ENCODE measurements at places on chromosomes 3 and 15.
A peak's percentile ranks its signal among the peaks of the same experiment; 100 is the strongest.

DNA sequence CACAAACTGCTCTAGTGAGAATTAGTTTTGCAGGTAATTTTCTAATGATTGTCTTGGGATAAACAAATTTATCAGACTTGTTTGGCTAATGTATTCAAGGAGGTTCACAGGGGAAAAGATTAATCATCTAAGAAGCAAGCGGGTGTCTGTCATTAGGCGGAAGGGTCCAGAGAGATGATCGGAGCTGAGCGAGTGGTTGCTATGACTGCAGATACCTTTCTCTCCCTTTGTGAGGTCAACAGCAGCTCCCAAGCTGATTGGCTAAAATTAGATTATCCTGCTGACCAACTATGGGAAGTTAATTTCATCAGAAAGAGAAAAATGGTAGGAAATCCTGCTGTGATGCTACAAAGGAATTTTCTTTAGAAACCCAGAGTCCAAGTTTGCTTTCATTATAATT lies 276.0 kb downstream of the SOX2 start:
- no peak overlapping the region for H3K4me3 ChIP-seq
- no peaks in the 10 kb centered on the region for H3K36me3 ChIP-seq
- no peaks in the 10 kb centered on the region for H3K4me1 ChIP-seq
- H3K27ac ChIP-seq: no peak overlapping the region

DNA sequence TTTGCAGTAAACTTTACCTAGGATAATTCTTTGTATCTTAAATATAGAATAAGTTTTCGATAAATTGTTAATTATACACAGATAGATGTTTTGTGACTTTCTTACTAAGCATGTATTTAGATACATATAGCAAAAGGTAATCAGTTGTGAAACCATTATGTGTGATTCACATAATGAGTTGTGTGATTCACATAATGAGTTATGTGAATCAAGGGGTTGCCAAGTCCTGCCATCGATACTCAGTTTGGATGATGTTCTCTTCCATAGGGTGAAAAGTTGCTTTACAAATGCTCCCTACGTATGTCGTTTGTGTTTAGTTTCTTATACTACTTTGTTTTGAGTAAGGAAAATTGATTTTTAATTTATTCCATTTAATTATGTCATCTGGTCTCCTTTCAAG lies 682.1 kb downstream of the MECOM start:
- DNase-seq: no peak
- no peak overlapping the region for H3K27ac ChIP-seq
- no peaks in the 10 kb centered on the region for H3K36me3 ChIP-seq

GRCh38 chr3:42666577-42666998 lies 13.1 kb downstream of the ZBTB47 start:
- no peaks in the 10 kb centered on the region for H3K27me3 ChIP-seq
- no peaks in the 10 kb centered on the region for H3K36me3 ChIP-seq
- no peak overlapping the region for H3K27ac ChIP-seq
- DNase-seq: no peak
- no peaks in the 10 kb centered on the region for H3K4me1 ChIP-seq

GRCh38 chr3:142597906-142598305 lies 1.7 kb downstream of the PLS1 start:
- H3K4me3 ChIP-seq: peak overlapping the region; percentile 7
- no peaks in the 10 kb centered on the region for H3K36me3 ChIP-seq
- no peak for DNase-seq
- peaks cover 6% of the 10 kb centered on the region for H3K27me3 ChIP-seq
- H3K4me1 ChIP-seq: peaks cover 21% of the 10 kb centered on the region
- H3K27ac ChIP-seq: no peak overlapping the region

DNA sequence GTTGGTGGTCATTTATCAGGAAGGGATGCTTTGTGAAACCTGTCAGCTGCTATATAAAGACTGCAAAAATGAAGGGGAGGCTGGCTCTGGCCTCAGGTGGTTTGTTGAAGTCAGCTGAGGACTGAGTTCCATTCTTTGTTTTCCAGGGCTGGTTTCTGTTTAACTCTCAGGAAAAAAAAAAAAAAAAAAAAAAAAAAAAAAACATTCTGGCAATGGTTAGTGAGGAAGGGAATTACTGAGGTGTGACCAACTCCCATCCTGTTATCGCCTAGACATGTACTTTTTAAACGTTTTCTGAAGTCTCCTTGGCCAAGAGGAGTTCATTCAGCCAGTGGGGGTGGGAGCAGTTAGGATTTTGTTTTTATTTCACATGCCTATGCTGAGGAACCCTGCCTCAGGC lies 316.3 kb downstream of the OXSM start:
- no peak for DNase-seq
- no peak overlapping the region for H3K4me3 ChIP-seq
- H3K4me1 ChIP-seq: no peaks in the 10 kb centered on the region
- no peak overlapping the region for H3K27ac ChIP-seq

DNA sequence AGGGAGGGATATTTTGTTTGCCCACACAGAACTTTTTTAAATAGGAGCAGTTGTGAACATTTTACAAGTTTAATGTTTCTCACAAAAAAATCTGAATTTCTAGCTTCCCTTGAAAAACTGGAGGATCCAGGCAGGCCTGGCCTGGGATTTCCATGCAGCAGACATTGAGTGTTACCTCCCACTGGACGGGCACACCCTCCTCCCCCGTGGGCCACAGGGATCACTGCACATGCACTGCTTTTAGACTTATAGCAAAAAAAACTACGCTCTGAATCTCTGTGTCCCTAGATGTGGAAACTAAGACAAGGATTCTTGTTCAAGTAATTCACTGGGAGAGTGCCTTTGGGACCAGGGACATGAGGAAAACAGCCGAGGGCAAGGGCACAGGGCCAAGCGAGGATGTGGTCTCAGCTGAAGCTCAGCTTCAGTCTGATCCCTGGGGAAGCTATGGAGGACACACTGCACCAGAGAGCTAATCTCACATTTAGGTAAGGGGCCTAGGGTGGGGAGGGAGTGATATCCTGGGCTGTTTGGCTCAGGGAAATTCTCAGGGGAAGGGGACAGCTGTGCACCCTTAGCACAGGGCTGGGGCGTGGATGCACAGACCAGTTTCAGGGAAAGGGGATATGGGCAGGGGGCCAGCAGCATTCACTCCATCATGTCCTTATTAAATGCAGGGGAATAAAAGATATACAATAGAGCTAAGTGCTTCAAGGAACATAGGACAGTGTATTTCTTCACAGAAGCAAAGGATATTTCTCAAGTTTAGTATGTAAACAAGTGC lies 46.0 kb downstream of the FSIP1 start:
- no peaks in the 10 kb centered on the region for H3K4me1 ChIP-seq
- no peaks in the 10 kb centered on the region for H3K36me3 ChIP-seq
- DNase-seq: no peak
- peaks cover 14% of the 10 kb centered on the region for H3K27me3 ChIP-seq

GRCh38 chr15:88391006-88391405 lies 76.2 kb downstream of the MRPL46 start:
- no peaks in the 10 kb centered on the region for H3K4me1 ChIP-seq
- H3K27me3 ChIP-seq: peaks cover 4% of the 10 kb centered on the region
- H3K36me3 ChIP-seq: no peaks in the 10 kb centered on the region
- H3K4me3 ChIP-seq: no peak overlapping the region
- no peak overlapping the region for H3K27ac ChIP-seq

DNA sequence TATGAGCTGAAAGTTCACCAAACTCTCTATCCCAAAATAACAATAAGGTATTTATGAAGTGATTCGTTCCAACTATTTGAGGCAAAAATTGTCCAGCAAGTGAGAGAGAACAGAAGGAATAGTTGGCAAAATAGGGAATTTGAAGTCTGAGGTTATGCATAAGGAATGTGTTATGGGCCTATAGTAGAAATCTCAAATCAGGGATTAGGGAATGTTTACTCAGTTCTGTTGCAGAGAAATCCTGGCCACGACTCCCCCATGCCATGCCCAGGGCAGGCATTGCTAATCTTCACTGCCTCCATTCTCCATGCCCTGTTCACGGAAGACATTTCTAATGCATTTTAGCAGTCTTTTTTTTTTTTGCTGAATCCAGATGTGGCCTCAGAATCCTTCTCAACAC lies 58.6 kb downstream of the FLNB start:
- peaks cover 5% of the 10 kb centered on the region for H3K4me1 ChIP-seq
- no peaks in the 10 kb centered on the region for H3K27me3 ChIP-seq
- H3K4me3 ChIP-seq: no peak overlapping the region
- H3K36me3 ChIP-seq: no peaks in the 10 kb centered on the region
- no peak overlapping the region for H3K27ac ChIP-seq

DNA sequence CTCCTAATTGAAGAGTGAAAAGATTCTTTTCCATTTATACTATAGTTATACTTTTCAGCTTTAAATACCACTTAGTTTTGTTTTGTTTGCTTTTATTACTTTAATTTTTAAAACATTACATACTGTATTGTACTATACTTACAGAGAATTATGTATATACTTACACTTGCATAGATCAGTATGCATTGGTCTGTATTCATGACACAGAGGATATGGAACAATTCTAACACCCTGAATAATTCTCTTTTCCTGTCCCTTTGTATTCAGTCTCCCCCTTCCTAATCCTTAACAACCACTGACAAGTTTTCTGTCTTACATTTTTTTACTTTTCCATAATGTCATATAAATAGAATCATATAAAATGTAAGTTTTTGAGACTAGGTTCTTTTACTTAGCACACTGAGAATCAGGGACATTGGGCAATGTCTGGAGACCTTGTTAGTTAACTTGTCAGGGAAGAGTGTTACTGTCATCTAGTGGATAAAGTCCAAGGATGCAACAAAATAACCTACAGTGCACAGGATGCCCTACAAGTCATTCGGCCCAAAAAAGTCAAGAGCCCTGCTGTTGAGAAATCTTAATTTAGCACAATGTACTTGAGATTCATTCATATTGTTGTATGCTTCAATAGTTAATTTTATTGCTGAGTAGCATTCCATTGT lies 95.7 kb upstream of the MCTP2 start:
- H3K4me3 ChIP-seq: no peak overlapping the region
- H3K27me3 ChIP-seq: peaks cover 55% of the 10 kb centered on the region
- DNase-seq: no peak
- no peak overlapping the region for H3K27ac ChIP-seq
- H3K36me3 ChIP-seq: no peaks in the 10 kb centered on the region

- H3K27ac ChIP-seq: no peak overlapping the region
- H3K36me3 ChIP-seq: peaks cover 6% of the 10 kb centered on the region
- no peak for DNase-seq
- no peaks in the 10 kb centered on the region for H3K27me3 ChIP-seq
- no peak overlapping the region for H3K4me3 ChIP-seq
Measured at GRCh38 chr15:85568261-85568808, 187.9 kb downstream of the AKAP13 start.

DNA sequence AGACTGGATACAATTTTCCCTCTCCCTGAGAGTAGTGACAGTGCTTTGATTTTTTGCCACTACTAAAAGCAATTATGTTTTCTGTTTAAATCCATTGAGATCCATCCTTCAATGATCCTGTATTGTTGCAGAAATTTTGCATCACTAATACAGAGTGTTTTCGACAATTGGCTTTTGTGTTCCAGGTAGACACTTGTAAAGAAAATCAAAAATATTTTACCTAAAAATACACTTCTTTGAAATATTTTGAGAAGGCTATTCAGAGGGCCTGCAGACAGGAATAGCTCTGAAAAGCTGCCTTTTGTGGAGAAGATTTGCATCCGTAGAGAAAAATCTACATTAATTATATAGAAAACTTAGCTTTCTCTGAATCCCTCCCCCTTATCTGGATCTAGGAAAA lies 66.8 kb upstream of the STRIT1 start:
- no peaks in the 10 kb centered on the region for H3K36me3 ChIP-seq
- H3K4me1 ChIP-seq: no peaks in the 10 kb centered on the region
- DNase-seq: no peak
- no peak overlapping the region for H3K4me3 ChIP-seq

GRCh38 chr3:30775040-30775439 lies 119.4 kb downstream of the GADL1 start:
- DNase-seq: no peak
- H3K36me3 ChIP-seq: no peaks in the 10 kb centered on the region
- no peak overlapping the region for H3K4me3 ChIP-seq
- H3K27me3 ChIP-seq: no peaks in the 10 kb centered on the region

DNA sequence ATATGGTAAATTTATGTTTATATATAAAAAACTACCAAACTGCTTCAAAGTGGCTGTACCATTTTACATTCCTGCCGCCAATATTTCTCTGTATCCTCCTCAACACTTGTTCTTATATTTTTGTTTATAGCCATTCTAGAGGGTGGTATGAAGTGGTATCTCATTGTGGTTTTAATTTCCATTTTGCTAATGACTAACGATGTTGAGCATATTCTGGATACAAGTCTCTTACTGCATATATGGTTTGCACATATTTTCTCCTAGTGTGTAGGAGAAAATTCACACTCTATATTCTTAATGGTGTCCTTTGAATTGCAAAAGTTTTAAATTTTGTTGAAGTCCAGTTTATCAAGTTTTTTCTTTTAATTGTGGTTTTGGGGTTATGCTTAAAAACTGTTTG lies 15.1 kb downstream of the NMD3 start:
- H3K4me3 ChIP-seq: no peak overlapping the region
- H3K4me1 ChIP-seq: no peaks in the 10 kb centered on the region
- no peaks in the 10 kb centered on the region for H3K27me3 ChIP-seq
- H3K36me3 ChIP-seq: peaks cover 45% of the 10 kb centered on the region
- H3K27ac ChIP-seq: no peak overlapping the region

DNA sequence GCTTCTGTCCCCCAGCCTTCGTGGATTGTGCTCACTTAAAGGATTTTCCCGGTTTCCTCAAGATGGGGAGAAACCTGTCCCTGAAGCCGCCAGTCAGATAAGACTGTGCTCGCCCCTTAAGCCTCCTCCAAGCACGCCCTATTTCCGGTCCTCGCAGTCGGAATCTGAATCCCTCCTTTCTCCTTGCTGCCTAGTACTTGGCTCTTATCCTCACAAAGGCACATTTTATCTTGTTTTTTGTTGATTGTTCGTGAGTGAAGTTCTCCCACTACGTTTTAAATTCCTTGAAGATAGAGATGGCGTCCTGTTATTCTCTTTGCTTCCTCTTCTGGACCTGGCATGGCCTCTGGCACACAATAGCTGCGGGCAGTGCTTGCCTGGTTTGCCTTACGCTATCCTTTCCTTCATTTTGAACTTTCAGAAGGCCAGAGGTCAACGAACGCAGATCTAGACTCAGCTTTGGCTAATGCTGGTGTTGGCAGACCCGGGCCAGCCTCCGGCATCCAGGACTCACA lies 1.7 kb downstream of the CLDN11 start:
- peaks cover 3% of the 10 kb centered on the region for H3K36me3 ChIP-seq
- no peak overlapping the region for H3K27ac ChIP-seq
- peaks cover 45% of the 10 kb centered on the region for H3K27me3 ChIP-seq
- no peak overlapping the region for H3K4me3 ChIP-seq
- peaks cover 12% of the 10 kb centered on the region for H3K4me1 ChIP-seq

DNA sequence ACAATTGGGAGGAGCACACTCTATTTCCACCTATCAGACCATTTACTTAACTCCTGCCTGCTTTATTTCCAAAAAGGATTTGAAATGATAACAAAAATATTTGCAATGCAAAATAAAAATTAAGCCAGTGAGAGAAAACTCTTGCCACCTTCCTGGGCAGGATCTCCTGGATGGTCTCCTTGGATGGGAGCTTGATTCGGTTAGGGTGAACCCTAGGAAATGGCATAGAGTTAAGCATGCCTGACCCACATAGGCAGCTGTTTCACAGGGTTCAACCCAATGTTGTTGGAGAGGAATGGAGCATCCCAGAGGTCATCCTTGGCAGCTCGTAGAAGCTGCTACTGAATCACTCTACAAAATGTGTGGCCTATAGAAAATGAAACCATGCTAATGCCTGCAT lies 83.8 kb downstream of the TGFBR2 start:
- no peak overlapping the region for H3K4me3 ChIP-seq
- H3K27me3 ChIP-seq: no peaks in the 10 kb centered on the region
- peaks cover 80% of the 10 kb centered on the region for H3K4me1 ChIP-seq
- H3K27ac ChIP-seq: peak overlapping the region; percentile 69

- H3K4me3 ChIP-seq: no peak overlapping the region
- peaks cover 56% of the 10 kb centered on the region for H3K36me3 ChIP-seq
- no peaks in the 10 kb centered on the region for H3K27me3 ChIP-seq
- no peak for DNase-seq
- no peak overlapping the region for H3K27ac ChIP-seq
- H3K4me1 ChIP-seq: peaks cover 41% of the 10 kb centered on the region
Measured at GRCh38 chr3:186964616-186965015, 34.3 kb downstream of the ST6GAL1 start.

Measured in activated CD4-positive, alpha-beta T cell treated with anti-CD3 and anti-CD28 coated beads, Interleukin-2, amount 10 ng/mL, durations not matched to agents 7 days and 5 days (primary cell).